ENCODE measurements at places on chromosomes 13 and 19. TPM values are rescaled to one million over a fixed set of nuclear protein-coding genes. Genes with fewer than 3 reads are reported as not detected.

- H3K4me1 ChIP-seq = peaks cover 3% of the 10 kb centered on the region
- no peak overlapping the region for H3K4me3 ChIP-seq
- peaks cover 5% of the 10 kb centered on the region for H3K27me3 ChIP-seq
- H3K36me3 ChIP-seq = no peaks in the 10 kb centered on the region
- H3K27ac ChIP-seq = no peak overlapping the region
Measured at GRCh38 chr19:31289381-31289880, 59.8 kb downstream of the TSHZ3 start.

- no peaks in the 10 kb centered on the region for H3K36me3 ChIP-seq
- H3K27me3 ChIP-seq = no peaks in the 10 kb centered on the region
- H3K4me1 ChIP-seq = no peaks in the 10 kb centered on the region
- no peak overlapping the region for H3K4me3 ChIP-seq
Measured at GRCh38 chr13:68714292-68714691, 1393.3 kb upstream of the ATXN8OS start.

DNA sequence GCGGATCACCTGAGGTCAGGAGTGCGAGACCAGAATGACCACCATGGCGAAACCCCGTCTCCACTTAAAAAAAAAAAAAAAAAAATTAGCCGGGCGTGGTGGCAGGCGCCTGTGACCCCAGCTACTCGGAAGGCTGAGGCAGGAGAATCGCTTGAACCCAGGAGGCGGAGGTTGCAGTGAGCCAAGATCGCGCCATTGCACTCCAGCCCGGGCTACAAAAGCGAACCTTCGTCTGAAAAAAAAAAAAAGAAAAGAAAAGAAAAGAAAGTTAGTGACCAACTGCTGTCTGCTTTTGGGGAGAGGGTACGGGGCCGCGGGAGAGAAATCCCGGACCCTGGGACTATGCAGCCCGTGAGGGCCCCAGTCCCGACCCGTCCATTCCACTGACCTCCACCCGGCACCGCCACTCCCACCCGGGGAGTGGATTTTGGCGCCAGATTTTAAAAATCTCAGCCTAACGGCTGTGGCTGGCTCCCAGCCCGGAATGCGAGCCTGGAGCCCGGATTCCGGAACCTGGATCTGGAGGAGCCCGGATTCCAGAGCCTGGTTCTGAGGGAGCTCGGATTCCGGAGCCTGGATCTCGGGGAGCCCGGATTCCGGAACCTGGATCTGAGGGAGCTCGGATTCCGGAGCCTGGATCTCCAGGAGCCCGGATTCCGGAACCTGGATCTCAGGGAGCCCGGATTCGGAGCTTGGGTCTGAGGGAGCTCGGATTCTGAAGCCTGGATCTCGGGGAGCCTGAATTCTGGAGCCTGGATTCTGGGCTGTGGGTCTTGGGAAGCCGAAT, 6.1 kb upstream of the LMNB2 start:
- peak overlapping the region; percentile 96 for H3K27ac ChIP-seq
- H3K4me1 ChIP-seq = peaks cover 10% of the 10 kb centered on the region
- H3K4me3 ChIP-seq = peak overlapping the region; percentile 98
- H3K36me3 ChIP-seq = peaks cover 2% of the 10 kb centered on the region

DNA sequence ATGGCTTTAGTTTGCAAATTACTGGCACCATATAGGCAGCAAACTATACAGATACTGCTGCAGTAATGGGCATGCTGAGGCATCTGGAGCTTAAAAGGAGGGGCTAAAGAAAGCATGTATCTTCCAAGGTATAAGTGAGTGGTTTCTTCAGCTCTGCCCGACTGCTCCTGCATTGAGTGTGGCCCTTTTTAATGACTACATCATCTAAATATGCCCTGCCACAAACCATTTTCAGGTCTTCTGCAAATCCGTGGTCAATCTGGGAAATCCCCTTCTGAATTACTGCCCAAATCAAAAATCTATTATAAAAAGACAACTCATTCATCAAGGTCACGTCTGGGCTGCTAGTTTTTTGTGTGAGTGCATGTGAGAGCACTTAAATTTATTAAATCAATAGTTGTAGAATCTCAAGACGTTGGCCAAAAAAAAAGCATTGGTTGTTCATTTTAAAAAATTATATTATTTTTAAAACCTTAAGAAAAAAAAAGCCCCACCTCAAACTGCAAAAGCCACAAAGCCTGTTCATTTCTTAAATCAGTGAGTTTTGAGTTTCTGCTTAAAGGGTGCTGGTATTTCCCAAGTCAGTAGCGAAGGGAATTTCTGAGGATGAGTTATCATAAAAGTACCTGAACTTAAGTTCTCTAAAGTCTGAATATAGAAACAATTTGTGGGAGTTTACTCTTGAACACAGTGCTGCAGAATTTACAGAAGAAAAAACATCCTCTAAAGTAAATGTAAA, 16.3 kb downstream of the LCP1 start:
- H3K27ac ChIP-seq = peak overlapping the region; percentile 57
- no peaks in the 10 kb centered on the region for H3K27me3 ChIP-seq
- H3K4me1 ChIP-seq = peaks cover 69% of the 10 kb centered on the region
- peaks cover 46% of the 10 kb centered on the region for H3K36me3 ChIP-seq
- peak overlapping the region; percentile 60 for H3K4me3 ChIP-seq
- no peak for DNase-seq

- DNase-seq = no peak
- H3K4me3 ChIP-seq = no peak overlapping the region
- peaks cover 86% of the 10 kb centered on the region for H3K27me3 ChIP-seq
- H3K4me1 ChIP-seq = peaks cover 13% of the 10 kb centered on the region
- no peak overlapping the region for H3K27ac ChIP-seq
Measured at GRCh38 chr13:110421696-110422385, 114.8 kb downstream of the COL4A2 start.

The SLC25A30 gene
- 18.6 TPM for total RNA-seq

- H3K27me3 ChIP-seq = no peaks in the 10 kb centered on the region
- no peaks in the 10 kb centered on the region for H3K4me1 ChIP-seq
- H3K4me3 ChIP-seq = no peak overlapping the region
- no peak overlapping the region for H3K27ac ChIP-seq
- DNase-seq = no peak
Measured at GRCh38 chr13:100305398-100305797, 216.5 kb downstream of the PCCA start.

- DNase-seq = no peak
- no peaks in the 10 kb centered on the region for H3K27me3 ChIP-seq
- H3K27ac ChIP-seq = no peak overlapping the region
- peaks cover 37% of the 10 kb centered on the region for H3K36me3 ChIP-seq
- no peak overlapping the region for H3K4me3 ChIP-seq
Measured at GRCh38 chr13:49450105-49450819, 6.2 kb downstream of the SETDB2 start.

DNA sequence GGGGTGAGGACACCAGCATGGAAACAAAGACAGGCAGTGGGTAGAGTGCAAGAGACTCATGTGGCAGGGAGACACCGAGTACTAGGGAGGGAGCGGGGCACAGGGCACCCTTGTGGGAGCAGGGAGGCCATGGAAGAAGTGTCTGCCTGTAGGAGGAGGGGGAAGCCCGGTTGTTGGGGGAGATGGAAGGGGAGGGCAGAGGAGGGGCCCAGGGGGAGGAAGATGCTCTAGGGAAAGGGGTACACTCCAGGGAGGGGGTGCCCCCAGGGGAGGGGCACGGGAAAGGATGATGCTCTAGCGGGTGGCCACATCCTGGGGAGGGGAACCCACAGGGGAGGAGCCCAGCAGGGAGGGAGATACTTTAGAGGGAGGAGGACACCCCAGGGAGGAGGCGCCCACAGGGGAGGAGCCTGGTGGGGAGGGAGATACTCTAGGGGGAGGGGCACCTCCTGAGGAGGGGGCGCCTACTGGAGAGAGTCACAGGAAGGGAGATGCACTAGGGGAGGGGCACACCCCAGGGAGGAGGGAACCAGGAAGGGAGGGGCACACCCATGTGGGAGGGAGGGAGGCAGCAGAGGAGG, 24.9 kb downstream of the CPAMD8 start:
- DNase-seq = peak; percentile 78
- no peaks in the 10 kb centered on the region for H3K27me3 ChIP-seq
- H3K27ac ChIP-seq = peak overlapping the region; percentile 90
- peak overlapping the region; percentile 67 for H3K4me3 ChIP-seq

GRCh38 chr13:109610517-109610916, 175.9 kb downstream of the IRS2 start:
- H3K4me3 ChIP-seq = no peak overlapping the region
- H3K27me3 ChIP-seq = peaks cover 6% of the 10 kb centered on the region
- H3K27ac ChIP-seq = no peak overlapping the region
- no peaks in the 10 kb centered on the region for H3K36me3 ChIP-seq
- peak; percentile 40 for DNase-seq

The PEG3 gene
- 0.06 TPM for total RNA-seq

DNA sequence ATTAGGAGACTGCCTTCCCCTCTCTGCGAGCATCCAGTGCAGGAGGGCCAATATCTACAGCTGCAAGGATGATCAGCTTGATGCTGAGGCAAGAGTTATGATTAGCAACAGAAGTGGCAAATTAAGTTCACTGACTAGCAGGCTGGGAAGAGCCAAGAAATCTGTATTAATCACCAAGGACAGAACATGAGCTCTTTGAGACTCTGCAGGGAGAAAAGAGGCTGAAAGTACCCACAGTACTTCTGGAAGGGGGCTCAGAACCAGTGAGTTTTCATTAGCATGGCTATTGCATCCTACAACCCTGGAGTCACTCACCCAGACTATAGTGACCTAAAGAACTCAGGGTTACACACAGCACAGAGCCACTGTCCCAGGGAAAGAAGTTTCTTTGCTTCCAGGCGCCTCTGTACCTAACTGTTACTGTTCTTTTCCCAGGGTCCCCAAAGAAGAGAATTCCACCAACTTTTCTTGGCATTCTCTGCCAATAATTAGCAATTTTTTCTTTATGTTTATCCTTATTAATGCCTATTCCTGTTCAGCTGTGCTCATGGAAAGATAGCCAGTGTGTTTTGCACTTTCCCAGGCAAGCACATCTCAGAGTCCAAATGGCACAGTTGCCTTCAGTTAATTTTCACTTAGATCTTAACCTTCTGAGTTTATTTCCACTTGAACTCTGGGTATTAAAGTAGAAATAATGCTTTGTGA, 25.8 kb upstream of the MEDAG start:
- no peaks in the 10 kb centered on the region for H3K36me3 ChIP-seq
- peaks cover 26% of the 10 kb centered on the region for H3K27me3 ChIP-seq
- no peak overlapping the region for H3K27ac ChIP-seq
- H3K4me3 ChIP-seq = no peak overlapping the region
- H3K4me1 ChIP-seq = peaks cover 8% of the 10 kb centered on the region
- no peak for DNase-seq

DNA sequence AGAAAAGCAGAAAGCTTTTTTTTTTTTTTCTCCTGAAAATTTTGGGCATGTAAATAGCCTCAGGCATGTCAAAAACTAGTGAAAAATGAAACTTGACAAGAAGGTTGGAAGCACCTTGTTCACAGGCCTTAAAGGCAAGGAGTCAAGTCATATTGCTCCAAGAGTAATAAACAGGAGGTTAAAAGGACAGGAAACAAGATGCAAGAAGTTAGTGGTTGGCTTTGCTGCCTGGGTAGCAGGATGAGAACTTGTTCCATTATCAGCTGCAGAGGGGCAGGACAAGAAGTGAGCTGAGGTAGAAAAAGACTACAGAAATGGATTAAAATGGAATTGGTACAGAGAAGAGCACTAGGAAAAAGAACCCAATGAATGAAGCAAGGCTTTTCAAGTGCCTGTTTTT, 242.6 kb downstream of the DCT start:
- no peaks in the 10 kb centered on the region for H3K27me3 ChIP-seq
- DNase-seq = no peak
- H3K4me1 ChIP-seq = peaks cover 18% of the 10 kb centered on the region

The ZNF442 gene
- 4.3 TPM for total RNA-seq

The CGB5 gene
- not detected for total RNA-seq

The CYP2A7 gene
- not detected for total RNA-seq

The GRAMD1A gene
- total RNA-seq = 187 TPM

The ARHGAP45 gene
- 576 TPM for total RNA-seq

The DHDH gene
- total RNA-seq = 2.6 TPM

The VAV1 gene
- total RNA-seq = 113 TPM

- H3K27me3 ChIP-seq = peaks cover 6% of the 10 kb centered on the region
- H3K27ac ChIP-seq = no peak overlapping the region
- no peaks in the 10 kb centered on the region for H3K4me1 ChIP-seq
- no peaks in the 10 kb centered on the region for H3K36me3 ChIP-seq
- no peak for DNase-seq
Measured at GRCh38 chr19:33562636-33563035, 41.0 kb upstream of the PEPD start.

DNA sequence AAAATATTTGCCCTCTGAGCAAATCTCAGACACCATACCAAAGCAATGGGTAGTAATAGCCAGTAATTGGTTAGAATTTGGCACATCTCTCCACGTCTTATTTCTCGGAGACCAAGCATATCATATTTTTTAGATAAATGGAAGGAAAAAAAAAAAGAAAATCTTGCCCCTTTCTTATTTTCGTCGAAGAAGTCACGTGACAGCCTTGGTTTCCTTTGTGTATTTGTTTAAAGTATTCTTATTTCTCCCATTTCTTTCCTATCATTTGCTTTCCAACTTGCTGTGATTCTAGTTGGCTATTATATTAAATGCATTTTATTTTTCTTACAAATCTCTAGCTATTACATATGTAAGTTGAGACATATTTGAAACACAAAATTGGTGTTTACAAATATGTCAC, 2155.9 kb downstream of the PCDH9 start:
- H3K36me3 ChIP-seq = no peaks in the 10 kb centered on the region
- H3K4me1 ChIP-seq = no peaks in the 10 kb centered on the region
- DNase-seq = no peak
- H3K27me3 ChIP-seq = no peaks in the 10 kb centered on the region
- H3K4me3 ChIP-seq = no peak overlapping the region

DNA sequence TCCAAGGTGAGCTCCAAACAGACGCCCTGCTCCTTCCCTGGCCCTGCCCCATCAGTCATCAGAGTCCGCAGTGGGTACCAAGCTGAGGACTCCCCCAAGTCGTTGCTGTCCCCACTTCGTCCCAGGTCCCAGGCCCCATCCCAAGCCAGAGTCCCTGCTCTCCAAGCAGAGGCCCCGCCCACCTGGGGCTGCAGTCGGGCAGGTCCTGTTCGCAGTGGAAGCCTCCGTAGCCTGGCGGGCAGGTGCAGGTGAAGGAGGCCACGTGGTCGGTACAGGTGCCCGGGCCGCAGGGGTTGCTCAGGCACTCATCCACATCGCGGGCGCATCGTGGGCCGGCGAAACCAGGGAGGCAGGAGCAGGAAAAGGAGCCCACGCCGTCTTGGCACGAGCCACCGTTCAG, 19.4 kb downstream of the NOTCH3 start:
- H3K4me3 ChIP-seq = no peak overlapping the region
- H3K36me3 ChIP-seq = no peaks in the 10 kb centered on the region
- no peak for DNase-seq
- H3K27me3 ChIP-seq = peaks cover 7% of the 10 kb centered on the region

The ZNF100 gene
- total RNA-seq = 17.7 TPM

The DENND1C gene
- 130 TPM for total RNA-seq

DNA sequence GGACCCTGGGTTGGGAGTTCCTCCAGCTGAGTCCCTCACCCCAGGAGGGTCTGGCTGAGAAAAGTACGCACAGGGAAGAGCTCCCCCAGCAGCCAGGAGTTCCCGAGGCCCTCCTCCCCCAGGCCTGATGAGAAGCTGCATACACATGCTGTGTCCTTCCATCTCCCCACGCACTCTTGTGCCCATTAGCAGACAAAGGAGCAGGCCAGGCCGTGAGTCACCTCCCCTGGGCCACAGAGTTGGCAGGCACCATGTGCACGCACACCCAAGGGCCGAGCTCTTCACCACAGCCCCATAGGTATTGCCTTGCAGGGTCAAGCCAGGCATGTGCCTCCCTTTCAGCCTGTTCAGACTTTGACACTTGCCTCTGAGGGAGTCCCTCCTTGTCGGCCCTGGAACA, 17.5 kb downstream of the MAU2 start:
- H3K27me3 ChIP-seq = no peaks in the 10 kb centered on the region
- no peak overlapping the region for H3K4me3 ChIP-seq
- no peaks in the 10 kb centered on the region for H3K36me3 ChIP-seq
- no peaks in the 10 kb centered on the region for H3K4me1 ChIP-seq
- DNase-seq = no peak

The ACP5 gene
- 32.0 TPM for total RNA-seq

- no peak for DNase-seq
- no peaks in the 10 kb centered on the region for H3K27me3 ChIP-seq
- no peaks in the 10 kb centered on the region for H3K36me3 ChIP-seq
- no peaks in the 10 kb centered on the region for H3K4me1 ChIP-seq
Measured at GRCh38 chr13:96825653-96826052, 168.6 kb downstream of the OXGR1 start.
